Nephron progenitor cell (in vitro differentiated cells): ENCODE measurements at places on chromosomes 2 and 18.

- no peak for DNase-seq
These were observed 259.2 kb downstream of the OSR1 start for GRCh38 chr2:19099181-19099580.

GRCh38 chr18:48345596-48345995 is 63.6 kb downstream of the ZBTB7C start:
- DNase-seq: no peak

GRCh38 chr2:128026448-128027277 is 1.2 kb downstream of the SAP130 start:
- DNase-seq: no peak

GRCh38 chr2:99876956-99877355 is 265.4 kb downstream of the AFF3 start:
- DNase-seq: no peak
